ENCODE measurements at places on chromosomes 12 and 14.

GRCh38 chr14:101563654-101564443 is 2.6 kb downstream of the DIO3 start:
- DNase-seq, result no peak

GRCh38 chr12:53696285-53696654 is 20.4 kb upstream of the ATP5MC2 start:
- DNase-seq, result no peak

DNA sequence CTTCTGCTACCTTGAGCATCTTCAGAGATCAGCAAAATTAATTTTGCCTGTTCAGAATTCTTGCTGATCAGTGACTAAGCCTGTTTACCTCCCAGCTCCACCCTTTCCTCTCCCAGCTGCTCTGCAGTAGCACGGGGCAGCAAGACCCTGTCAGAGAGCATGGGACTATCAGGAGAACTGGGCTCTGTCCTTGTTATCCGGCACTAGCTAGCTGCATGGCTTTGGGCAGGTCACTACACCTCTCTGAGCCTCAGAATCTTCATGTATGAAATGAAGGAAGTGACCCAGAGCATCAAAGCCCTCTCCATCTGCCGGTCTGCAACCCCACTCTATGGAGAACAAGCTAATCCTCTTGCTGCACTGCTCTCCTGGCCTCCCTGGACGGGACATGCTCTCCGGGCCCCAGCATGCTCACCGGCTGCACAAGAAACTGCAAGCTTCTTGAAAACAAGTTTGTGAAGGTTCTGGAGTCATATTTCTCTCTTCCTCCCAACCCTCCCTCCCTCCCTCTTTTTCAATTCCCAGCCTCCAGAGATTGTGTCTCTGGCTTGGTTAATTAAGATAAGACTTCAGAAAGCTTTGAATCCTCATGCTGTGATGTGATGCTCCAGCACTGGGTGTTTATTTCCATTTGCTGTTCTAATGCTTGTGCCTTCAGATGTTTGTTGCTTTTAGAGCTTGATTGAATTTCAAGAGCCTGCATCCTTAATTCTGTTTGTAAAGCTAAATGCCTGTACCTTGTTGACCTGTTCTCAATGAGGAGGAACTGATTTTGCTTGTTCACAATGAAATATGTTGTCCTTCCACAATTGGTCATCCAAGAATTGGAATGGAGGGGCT is 101.1 kb downstream of the CRACR2A start:
- DNase-seq, result no peak

GRCh38 chr12:27751386-27752047 is 28.5 kb upstream of the KLHL42 start:
- DNase-seq, result no peak

DNA sequence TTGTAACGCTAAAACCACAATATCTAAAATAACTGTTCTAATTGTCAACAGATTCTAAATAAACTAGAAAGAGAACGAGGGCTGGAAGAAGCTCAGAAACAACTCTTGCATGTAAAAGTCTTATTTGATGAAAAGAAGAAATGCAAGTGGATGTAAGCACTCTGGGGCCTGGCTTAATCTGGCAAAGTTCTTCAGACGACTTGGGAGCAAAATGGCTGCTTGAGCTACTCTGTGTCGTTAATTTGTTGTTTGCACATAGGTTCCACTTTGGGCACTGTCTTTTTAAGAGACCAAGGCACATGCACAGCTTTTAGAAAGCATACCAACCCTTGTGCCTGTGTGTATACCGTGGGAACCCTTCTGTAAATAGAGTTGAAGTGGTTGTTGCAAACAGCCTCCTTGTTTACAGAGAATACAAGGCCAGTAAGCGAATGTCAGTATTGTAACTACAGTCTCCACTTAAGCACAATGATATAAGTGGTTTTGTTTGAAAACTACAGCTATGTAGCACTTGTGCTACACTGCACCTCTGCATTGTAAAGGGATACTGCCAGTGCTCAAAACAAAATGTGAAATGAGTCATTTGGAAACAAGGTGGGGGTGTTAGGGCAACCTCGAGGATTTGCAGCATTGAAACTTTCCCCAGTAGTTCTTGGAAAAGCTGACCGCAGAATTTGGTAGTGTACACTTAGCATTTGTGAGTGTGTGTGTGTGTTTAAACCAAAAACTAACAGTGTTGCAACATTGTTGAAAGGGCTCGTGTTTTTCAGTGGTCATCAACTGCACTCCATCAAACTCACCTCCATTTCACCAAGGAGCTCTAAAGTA is 154.3 kb downstream of the CEP83 start:
- DNase-seq, result no peak

GRCh38 chr14:100165831-100166440 is 6.5 kb upstream of the DEGS2 start:
- DNase-seq, result no peak

DNA sequence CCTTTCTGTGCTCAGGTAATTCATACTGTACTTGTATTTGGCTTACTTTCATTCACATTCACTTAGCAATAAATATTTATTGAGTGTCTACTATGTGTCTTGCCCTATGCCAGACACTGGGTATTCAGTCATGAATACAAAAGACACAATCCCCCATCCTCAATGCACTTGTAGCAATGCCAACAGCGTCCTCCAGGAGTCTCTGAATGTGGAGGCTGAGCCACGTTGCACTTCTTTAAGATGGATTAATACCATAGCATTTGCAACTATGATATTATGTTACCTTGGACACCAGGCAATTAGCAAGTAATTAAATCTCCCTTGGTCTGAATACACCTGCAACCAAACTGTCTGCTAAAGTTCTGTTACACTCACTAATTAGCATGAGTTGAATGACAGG is 58.8 kb downstream of the OTX2 start:
- DNase-seq, result no peak

DNA sequence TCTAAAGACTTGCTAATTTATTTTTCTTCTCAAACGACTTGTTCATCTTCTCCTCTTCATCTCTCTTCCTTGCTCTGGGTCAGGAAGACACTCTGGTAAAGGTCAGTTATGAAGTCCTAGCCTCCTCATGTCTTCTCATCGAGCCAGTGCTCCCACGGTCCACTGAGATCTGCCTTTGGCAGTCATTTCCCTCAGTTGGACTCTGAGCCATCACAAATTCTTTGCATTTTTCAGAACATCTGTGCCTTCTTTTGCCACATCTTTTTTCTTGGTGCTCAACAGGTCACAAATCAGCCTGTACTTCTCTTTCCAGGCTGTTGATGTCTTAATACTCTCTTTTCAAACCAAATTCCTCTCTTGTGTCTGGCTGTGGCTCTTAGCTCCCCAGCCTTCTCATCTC is 49.7 kb downstream of the IGF1 start:
- DNase-seq, result no peak

- DNase-seq, result no peak
These were observed 3.3 kb upstream of the KRT18 start for GRCh38 chr12:52945389-52946232.

- no peak for DNase-seq
These were observed 10.3 kb downstream of the VEZT start for GRCh38 chr12:95227818-95228356.

DNA sequence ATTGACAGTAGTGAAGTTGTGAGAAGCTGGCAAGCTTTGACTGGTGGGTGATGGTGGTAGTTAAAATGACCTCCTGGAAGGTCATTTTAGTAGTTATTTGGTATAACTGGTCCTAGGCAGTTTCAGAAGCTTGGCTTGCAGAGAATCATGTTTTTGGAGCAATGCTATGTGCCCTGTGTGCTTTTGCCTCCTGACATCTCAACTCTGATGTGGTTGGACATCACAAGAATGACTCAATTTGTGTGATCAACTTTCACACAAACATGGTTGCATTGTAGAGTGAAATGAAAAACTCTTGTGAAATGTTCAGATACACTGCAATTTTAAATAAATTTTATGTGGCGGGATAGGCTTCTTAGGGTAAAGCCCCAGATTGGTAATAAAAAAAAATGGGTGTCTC is 8.3 kb upstream of the ABCD2 start:
- DNase-seq, result no peak

DNA sequence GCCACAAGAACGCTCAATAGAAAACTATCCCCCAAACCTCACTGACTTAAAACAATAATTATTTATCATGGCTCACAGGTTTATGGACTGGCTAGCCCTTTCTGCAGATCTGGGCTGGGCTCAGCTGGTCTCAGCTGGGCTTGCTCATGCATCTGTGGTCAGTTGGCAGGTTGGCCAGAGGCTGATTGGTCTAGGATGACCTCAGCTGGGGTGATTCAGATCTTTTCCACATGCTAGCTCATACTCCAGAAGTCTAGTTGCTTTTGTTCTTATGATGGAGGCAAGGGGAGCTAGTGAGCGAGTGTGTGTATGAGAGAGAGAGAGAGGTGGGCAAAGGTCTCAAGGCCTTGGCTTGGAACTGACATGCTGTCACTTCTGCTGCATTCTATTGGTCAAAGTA is 181.2 kb upstream of the NRXN3 start:
- DNase-seq, result no peak

DNA sequence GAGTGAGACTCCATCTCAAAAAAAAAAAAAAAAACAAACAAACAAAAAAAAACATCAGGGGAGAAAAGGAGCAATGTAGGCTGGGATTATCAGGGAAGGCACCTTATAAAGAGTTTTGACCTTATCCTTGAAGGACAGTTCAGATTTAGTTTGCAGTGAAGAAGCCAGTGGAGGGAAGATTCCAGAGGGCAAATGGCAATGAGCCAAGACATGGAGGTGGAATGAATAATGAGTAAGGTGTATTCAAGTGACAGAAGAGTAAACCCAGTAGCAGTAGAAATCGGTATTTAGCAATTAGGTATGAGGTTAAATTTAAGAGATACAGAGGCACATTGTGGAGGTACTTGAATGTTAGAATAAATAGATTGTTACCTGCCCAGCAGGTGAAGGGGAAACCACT is 2.2 kb upstream of the DUSP16 start:
- DNase-seq, result no peak

GRCh38 chr12:109589240-109589590 is 15.6 kb downstream of the MVK start:
- DNase-seq, result no peak

- DNase-seq, result no peak
These were observed 1.4 kb downstream of the CCDC177 start for GRCh38 chr14:69573205-69573830.

- no peak for DNase-seq
These were observed 58.3 kb downstream of the ZC3H14 start for GRCh38 chr14:88621100-88621499.

- DNase-seq, result no peak
These were observed 158.3 kb upstream of the PRKD1 start for GRCh38 chr14:30085943-30086342.

DNA sequence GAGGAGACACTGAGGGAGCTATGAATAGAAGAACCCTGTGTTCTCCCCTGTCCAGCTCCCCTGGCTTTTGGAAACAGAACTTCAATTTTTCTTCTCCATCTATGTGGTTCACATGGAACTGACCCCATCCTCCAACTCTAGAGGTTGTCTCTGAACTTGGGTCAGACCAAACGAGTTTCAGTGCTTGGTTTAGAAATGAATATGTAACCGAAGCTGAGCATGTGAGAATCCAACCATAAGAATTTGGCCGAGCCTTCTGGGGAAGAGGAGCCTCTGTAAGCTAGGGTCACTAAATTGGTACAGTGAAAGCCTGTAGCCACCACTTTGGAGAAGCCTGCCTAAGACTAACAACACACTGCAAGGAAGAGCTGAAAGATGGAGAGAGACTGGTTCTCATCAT is 464.4 kb downstream of the ZFP36L1 start:
- no peak for DNase-seq

DNA sequence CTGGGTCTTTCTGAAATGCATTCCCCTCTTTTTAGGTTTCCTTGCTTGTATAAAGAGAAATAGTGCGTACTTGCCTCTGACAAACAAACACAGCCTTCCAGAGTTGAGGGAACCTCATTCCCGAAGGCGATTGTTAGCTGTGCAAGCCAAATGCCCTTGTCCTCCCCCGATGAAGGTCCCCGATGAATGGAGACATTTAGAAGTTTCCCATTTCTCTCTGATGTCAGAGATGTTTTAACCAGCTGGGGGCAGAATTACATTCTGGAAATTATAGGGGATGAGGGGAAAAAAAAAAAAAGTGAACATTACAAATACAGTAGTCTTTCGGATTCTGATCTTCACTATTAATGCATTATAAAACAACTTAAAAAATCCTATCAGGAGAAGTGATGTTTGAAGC is 366.8 kb downstream of the VRK1 start:
- no peak for DNase-seq

GRCh38 chr12:109677279-109677691 is 36.3 kb upstream of the FAM222A start:
- no peak for DNase-seq

DNA sequence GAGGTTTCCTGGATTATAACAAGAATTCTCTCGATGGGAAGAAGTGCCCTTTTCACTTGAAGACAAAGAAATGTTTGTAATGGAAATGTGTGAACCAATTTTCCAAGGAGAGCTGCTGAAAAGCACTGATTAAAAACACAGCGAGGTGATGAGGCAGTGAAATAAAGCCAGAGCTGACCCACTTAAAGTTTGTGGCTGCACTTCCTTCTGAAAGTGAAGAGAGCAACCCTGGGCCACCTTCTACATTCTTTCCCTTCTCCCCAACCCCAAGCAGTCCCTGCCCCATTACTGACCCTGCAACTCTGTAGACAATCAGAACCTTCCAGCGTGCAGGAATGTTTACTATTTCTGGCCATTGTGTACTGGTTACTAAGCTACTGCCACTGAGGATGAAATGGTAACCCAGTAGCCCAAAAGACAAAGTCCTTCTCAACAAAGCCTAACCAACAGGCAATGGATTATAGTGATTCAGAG is 173.9 kb downstream of the TTC7B start:
- DNase-seq, result no peak

DNA sequence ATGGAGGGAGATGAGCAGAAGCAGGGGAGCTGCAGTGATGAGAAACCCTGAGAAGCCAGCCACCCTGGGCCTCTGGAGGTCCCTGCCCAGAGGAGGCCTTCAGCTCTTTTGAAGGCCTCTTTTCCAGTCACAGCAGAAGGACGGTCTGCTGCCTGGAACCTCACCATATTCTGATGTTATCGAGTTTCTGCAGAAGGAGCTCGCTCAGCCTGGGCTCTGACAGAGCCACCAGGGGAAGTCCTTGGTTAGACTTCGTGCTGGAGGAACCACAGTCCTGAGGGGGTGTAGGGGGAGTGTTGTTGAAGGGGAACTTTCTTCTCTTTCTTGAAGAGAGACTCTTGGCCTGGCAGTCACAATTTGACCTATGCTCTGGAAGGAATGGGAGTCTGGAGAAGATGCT is 25.1 kb upstream of the BATF start:
- DNase-seq, result no peak

DNA sequence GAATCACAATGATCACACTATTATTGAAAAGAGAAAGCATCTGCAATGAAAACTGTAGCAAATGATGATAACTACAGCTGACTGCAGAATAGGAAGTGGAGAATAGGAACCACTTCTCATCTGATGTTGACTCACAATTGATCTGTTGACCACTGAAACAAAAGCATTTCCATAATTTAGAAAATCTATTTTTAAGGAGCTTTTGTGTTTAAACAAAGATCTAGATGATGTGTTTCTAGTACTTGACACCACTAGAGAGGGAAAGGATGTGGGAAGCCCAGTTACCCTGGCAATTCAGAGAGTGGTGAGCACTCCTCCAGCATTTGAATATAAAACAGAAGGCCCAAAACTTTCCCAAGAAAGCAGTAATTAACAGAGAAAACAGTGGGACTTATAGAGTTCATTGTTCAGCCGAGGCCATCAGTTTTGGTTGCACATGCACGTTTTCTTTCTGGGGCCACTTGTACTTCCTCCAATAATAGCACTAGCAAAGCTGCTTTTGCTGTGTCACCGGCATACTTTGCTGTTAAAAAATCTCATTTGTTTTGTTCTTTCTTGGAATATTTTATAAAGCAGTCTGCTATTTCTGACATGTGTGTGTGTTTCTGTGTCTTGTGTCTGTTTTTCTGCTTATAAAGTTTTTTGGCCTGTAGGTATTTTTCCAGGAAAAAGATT is 76.1 kb upstream of the HECTD1 start:
- no peak for DNase-seq

GRCh38 chr12:31363831-31364230 is 37.9 kb upstream of the SINHCAF start:
- DNase-seq, result no peak
